ENCODE measurements at places on chromosomes 13 and 19.
A peak's percentile ranks its signal among the peaks of the same experiment; 100 is the strongest.

- no peak for DNase-seq
These were observed 47.9 kb upstream of the INTS6 start for GRCh38 chr13:51500687-51501086.

DNA sequence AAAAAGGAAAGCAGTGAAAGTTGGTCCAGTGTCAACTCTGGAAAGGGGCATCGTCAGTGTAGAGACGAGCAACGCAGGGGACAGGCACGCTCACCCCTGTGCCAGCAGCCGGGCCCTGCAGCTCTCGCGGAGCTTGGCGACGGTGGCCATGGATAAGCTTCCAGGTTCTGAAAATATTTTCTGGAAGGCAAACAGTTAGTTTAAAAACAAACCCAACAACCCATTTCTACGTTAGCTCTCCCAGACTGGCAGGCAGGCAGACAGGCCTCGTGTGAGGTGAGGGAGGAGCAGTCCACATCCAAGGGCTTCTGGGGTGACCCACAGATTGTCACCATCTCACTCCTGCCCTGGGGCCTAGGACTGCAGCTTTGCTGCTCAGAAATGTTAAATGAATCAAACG lies 27.4 kb downstream of the LAMP1 start:
- no peak for DNase-seq

- no peak for DNase-seq
These were observed 225.7 kb downstream of the LMO7 start for GRCh38 chr13:75861786-75862185.

DNA sequence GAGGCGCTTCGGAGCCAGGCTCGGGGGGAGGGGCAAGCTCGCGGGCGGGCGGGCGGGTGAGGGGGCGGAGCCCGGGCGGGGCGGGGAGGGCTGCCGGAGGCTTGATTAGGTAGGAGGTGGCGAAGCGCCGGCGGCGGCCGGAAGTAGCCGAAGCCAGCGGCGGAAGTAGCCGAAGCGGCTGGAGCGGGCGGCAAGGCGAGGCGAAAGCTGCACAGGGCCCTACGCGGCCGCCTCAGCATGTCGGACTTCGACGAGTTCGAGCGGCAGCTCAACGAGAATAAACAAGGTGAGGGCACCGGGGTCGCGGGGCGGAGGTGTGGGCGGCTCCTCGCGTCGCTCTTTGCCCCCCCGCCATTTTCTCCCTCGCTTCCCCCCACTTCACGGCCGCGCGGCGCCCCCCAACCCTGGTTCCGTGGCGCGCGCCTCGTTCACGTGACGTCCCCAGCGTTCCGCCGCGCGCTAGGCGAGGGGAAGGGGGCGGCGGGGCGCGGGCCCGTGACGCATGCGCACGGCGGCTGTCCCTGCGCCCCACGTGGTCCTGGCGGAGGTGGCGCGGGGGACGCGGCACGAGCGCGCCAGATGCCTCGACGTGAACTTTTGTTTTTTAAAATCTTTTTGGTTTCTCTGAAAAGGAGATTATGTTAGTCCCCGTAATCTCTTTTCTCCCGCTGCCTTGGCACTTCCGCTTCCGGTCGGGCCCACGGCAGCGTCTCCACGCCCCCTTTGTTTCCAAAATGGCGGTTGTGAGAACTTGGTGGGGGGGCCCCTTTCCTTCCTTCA lies at the start of gene U2AF2:
U2AF2 (plus strand) TSS at position 168 of the 780 bp plus-strand sequence; CDS start at position 238, 70 bp downstream.
- peak; percentile 97 for DNase-seq

GRCh38 chr19:11191934-11192333 lies 5.4 kb downstream of the KANK2 start:
- DNase-seq: no peak

- no peak for DNase-seq
These were observed 3.9 kb upstream of the KLK15 start for GRCh38 chr19:50837300-50837699.

DNA sequence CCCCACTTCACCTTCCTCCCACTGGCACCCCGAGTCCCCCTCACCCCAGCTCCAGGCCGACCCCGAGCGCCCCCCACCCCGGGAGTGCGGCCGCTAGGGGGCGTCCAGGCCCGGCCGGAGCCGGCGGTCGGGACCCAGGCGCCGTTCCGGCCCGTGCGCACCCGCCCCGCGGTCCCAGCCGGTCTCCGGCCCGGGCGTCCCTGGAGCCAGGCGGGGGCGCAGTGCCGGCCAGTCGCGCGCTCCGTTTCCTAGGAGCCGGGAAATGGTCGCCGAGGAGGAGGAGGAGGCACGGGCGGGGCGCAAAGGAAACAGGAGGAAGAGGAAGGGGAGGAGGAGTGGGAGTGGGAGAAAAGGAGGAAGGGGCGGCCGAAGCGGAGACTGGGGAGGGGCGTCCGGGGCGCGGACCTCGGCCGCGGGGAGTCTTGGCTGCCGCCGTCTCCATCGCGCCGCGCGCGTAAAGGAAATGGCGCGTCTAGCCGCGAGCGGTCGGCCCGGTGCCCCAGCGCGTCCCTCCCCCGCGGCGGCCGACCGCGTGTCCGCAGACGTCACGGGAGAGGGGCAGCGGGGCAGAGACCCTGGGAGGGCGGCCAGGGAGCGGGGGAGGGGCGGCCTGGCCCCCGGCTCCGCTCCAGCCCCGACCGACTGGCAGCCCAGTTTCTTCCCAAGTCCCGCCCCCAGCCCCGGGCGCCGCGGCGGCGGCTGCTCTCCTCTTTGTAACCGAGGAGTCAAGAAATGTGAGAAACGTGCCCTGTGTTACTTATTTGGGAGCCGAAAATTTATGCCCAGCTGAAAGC lies 1.1 kb upstream of the KCTD15 start:
- DNase-seq: peak; percentile 81

GRCh38 chr19:364496-365287 lies 20.1 kb upstream of the MIER2 start:
- DNase-seq: no peak

- no peak for DNase-seq
These were observed 20.4 kb downstream of the ZSWIM9 start for GRCh38 chr19:48190885-48191284.

DNA sequence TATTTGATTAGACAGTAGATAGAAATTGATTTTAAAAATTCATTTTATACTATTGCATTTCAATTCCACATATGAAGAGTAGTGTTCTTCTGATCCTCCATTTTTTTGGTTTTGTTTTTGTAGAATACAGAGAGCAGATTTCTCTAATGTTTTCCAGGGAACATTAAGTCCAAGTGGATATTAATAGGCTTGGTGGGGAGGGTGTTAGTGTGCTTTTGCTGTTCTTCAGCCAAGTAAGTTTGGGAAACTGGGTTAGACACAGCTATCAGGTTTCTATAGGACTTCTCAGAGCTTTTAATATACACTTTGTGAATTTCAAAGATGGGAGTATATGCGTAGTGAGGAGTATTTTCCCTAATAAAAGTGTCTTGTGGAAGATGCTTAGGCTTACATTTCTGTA lies 21.8 kb downstream of the NAA16 start:
- DNase-seq: no peak

DNA sequence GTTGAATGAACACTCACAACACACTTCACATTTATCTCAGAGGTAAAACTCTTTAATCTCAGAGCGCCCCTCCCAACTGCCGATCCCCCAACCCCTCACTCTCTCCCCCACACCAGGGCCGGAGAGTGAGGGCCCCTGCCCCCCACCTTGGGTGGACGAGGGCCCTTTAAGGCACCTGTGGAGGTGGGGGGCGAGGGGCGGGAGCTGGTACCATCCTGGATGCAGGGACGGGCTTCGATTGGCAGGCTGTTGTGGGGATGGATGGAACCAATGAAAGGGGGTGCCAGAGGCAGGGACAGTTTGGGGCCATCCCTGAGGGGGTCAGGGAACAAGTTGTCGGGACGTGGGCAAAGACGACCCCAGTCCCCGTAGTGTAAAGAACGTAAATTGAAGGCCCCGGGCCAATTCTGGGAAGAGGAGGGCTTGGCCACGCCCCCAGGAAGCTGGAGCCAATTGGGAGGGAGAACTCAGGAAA lies 1.7 kb upstream of the PNKP start:
- DNase-seq: no peak

- no peak for DNase-seq
These were observed 11.7 kb downstream of the KCTD12 start for GRCh38 chr13:76874479-76874878.

DNA sequence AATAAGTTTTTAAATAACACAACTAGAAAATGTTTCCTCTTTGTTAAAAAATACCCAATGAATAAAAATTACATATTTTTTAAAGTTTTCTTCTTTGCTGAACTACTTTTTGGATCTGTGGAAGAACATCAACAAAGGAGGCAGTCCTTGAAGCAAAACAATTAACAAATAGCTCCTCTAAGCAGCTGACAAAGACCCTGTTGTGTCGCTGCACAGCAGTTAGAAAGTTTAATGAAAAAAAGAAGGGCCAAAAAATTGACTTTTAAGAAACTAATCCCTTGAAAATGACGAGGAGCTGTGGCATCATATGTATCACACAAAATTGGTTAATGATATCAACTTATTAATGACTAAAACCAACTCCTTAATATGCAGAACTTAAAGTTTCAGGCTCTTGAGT lies 72.1 kb downstream of the SLITRK1 start:
- DNase-seq: no peak

- no peak for DNase-seq
These were observed 62.9 kb upstream of the URI1 start for GRCh38 chr19:29878973-29879654.

- DNase-seq: no peak
These were observed 100.4 kb upstream of the ZNF492 start for GRCh38 chr19:22533761-22534160.

GRCh38 chr19:40596608-40597328 lies 4.4 kb upstream of the LTBP4 start:
- peak; percentile 29 for DNase-seq

- DNase-seq: no peak
These were observed 212.5 kb downstream of the PCCA start for GRCh38 chr13:100301418-100301817.

DNA sequence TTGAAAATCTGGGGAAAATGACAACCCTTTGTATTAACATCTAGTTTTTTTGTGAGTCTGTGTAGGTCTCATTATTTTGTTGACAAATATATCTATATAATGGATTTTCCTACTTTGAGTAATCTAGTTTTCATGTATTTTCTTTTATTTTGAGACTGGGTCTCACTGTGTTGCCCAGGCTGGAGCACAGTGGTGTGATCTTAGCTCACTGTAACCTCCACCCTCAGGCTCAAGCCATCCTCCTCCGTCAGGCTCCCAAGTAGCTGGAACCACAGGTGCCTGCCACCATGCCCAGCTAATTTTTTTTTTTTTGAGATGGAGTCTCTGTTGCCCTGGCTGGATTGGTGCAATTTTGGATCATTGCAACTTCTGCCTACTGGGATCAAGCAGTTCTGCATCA lies 9.2 kb downstream of the ZNF525 start:
- no peak for DNase-seq

- no peak for DNase-seq
These were observed 174.0 kb downstream of the DCT start for GRCh38 chr13:94305463-94305862.

DNA sequence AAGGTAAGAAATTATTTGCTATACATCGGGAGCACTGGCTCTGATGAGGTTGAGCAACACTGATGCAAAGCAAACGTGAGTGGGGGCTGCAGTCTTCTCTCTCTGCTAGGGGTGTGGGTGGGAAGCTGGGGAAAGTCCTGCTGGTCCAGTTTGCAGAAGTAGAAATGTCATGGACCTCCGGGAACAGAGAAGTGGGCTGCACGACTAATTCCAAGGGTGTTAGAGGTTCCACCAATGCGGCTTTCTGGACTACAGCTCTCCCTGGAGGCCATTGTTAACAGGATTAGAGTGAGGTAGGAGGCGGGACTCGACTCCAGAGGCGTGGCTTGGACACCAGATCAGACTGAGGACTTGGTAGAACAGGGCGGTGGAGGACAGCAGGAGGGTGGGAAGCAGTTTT lies 5.7 kb upstream of the FBXO27 start:
- no peak for DNase-seq

GRCh38 chr13:93004919-93005318 lies 221.7 kb upstream of the GPC6 start:
- no peak for DNase-seq

- no peak for DNase-seq
These were observed 524.4 kb downstream of the LMO7 start for GRCh38 chr13:76160506-76160905.

- no peak for DNase-seq
These were observed 51.9 kb downstream of the GGACT start for GRCh38 chr13:100536643-100537180.

GRCh38 chr19:42275103-42275502 lies 6.1 kb downstream of the CIC start:
- no peak for DNase-seq

DNA sequence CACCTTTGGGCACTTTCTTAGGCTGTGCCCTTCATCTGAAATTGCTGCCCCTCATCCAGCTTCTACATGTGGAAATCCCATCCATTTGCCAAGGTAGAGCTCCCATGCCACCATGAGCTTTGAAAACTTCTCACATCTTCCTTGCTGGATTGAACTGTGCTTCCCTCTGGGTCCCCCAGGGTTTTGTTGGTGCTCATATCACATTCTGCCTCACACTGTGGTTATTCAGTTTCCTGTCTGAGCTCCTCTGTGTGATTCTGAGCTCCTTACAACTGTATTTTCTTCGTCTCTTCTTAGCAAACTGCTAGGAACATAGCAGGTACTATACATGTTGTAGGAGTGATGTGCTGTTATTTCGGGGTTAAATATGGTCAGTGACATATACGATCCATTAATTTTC lies 74.9 kb upstream of the KL start:
- DNase-seq: no peak

GRCh38 chr19:17235300-17235970 lies 9.4 kb downstream of the OCEL1 start:
- DNase-seq: peak; percentile 86

GRCh38 chr19:18596752-18597157 lies 8.2 kb downstream of the REX1BD start:
- peak; percentile 62 for DNase-seq

- no peak for DNase-seq
These were observed 93.0 kb upstream of the IRS2 start for GRCh38 chr13:109879338-109879737.

DNA sequence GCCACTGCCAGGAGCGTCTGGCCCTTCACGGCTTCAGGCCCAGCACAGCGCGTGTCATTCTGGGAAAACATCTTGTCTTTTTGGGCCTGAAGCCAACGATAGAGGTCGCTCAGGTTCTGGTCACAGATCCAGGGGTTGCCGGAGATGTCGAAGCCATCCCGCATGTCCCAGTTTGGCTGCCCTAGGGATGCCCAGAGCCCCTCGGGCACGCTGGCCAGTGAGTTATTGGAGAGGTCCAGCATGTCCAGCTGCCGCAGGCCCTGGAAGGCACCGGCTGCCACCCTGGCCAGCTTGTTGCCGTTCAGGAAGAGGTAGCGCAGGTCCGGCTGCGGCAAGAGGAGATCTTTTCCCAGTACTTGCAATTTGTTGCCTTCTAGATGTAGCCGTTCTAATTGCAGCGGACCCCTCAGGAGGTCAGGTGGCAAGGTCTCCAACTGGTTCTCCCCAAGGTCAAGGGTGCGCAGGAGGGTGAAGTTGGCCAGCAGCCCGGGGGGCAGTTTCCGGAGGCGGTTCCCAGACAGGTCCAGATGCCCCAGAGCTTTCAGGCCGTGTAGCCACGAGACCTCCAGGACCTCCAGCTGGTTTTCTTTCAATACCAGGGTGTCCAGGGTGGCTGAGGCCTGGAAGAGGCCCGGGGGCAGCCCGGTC lies 1.8 kb downstream of the LRG1 start:
- DNase-seq: no peak
